GM12878 (cell line): ENCODE measurements at places on chromosomes 12 and 14. TPM values are rescaled to one million over a fixed set of nuclear protein-coding genes. Genes with fewer than 3 reads are reported as not detected.

DNA sequence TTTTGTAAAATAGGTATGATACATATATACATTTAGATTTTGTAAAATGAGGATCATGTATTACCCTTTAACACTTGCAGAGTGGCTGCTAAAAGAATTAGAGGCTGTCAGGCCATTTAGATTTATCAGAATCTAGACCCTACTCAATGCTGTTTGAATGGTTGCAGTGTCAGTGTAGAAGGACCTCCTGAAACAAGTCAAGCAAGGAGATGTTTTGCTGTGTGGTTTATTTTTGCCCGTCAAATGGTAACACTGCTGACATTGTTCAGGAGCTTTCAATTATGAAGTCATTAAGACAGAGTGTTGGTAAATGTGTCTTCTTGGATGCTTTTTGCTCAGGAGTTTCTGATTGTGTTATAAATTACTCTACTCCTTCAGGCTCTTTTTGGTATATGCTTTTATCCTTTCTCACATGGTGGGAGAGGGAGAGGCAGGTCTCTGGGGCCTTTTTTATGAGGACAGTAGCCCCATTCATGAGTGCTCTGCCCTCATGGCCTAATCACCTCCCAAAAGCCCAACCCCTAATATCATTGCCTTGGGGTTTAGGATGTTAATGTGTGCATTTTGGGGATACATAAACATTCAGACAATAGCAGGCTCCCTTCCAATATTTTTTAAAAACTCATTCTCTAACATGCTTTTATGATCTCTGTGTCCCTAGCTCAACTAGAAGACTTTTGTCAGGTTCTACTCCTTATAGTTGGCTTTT lies 16.5 kb downstream of the EID3 start:
- H3K4me1 ChIP-seq: no peaks in the 10 kb centered on the region
- no peak overlapping the region for H3K4me3 ChIP-seq
- H3K36me3 ChIP-seq: peaks cover 12% of the 10 kb centered on the region
- no peak for DNase-seq

GRCh38 chr14:24079491-24080141 lies 8.3 kb downstream of the CPNE6 start:
- H3K27me3 ChIP-seq: no peaks in the 10 kb centered on the region
- DNase-seq: no peak
- no peak overlapping the region for H3K4me3 ChIP-seq
- no peak overlapping the region for H3K27ac ChIP-seq
- no peaks in the 10 kb centered on the region for H3K36me3 ChIP-seq

DNA sequence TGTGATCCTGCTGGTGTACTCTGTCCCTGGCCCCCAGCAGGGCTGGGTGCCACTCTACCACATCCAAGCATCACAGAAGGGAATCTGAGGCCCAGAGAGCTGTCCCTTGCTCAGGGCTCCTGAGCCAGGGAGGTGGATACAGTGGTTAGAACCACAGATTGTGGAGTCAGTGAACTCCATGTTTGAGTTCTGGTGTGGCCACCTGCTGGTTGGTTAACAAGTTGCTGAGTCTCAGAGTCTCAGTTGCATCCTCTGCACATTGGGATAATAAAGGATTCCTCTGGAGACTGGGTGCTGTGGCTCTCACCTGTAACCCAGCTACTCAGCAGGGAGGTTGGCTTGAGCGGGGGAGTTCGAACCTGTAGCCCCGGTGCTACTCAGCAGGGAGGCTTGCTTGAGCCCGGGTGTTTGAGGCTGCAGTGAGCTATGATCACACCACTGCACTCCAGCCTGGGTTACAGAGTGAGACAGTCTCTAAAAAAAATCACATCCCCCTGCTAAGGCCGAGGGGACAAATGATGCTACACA lies 39.4 kb downstream of the MVK start:
- no peak overlapping the region for H3K27ac ChIP-seq
- H3K27me3 ChIP-seq: peaks cover 9% of the 10 kb centered on the region
- no peak overlapping the region for H3K4me3 ChIP-seq
- H3K36me3 ChIP-seq: no peaks in the 10 kb centered on the region

DNA sequence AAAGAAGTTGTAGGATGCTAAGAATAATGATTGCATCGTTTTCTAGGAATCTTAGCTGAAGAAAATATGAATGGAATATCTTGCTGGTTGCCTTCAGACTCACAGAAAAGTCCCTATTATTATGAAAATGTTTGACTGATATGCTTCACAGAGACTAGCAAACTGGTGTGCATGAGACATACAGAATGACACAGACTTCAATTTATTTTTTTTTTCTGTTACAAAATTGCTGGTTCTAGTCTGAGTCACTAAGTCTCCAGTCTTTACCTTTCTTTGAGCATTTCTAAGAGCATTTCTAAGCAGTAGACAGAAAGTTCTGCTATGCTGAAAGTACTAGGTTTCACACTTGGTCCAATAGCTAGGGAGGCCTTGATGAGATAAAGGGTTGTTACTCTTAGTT lies 377.6 kb upstream of the ATP2B1 start:
- H3K36me3 ChIP-seq: no peaks in the 10 kb centered on the region
- H3K4me1 ChIP-seq: no peaks in the 10 kb centered on the region
- H3K4me3 ChIP-seq: no peak overlapping the region
- no peak for DNase-seq
- no peaks in the 10 kb centered on the region for H3K27me3 ChIP-seq

- H3K4me1 ChIP-seq: no peaks in the 10 kb centered on the region
- DNase-seq: no peak
- no peaks in the 10 kb centered on the region for H3K36me3 ChIP-seq
- no peak overlapping the region for H3K27ac ChIP-seq
- no peaks in the 10 kb centered on the region for H3K27me3 ChIP-seq
- H3K4me3 ChIP-seq: no peak overlapping the region
Measured at GRCh38 chr12:116165036-116165425, 112.5 kb downstream of the MED13L start.

GRCh38 chr12:7555752-7556151 lies 52.2 kb upstream of the CD163 start:
- no peak overlapping the region for H3K27ac ChIP-seq
- no peaks in the 10 kb centered on the region for H3K4me1 ChIP-seq
- no peak for DNase-seq
- H3K27me3 ChIP-seq: no peaks in the 10 kb centered on the region

Gene ERP27
- 0.93 and 1.1 TPM in 2 replicates for total RNA-seq

Gene TMEM132D
- 0.03 TPM in 1 of 2 replicates, not detected in the other for total RNA-seq
